GM23248 (cell line): ENCODE measurements at places on chromosomes 11 and 22.

DNA sequence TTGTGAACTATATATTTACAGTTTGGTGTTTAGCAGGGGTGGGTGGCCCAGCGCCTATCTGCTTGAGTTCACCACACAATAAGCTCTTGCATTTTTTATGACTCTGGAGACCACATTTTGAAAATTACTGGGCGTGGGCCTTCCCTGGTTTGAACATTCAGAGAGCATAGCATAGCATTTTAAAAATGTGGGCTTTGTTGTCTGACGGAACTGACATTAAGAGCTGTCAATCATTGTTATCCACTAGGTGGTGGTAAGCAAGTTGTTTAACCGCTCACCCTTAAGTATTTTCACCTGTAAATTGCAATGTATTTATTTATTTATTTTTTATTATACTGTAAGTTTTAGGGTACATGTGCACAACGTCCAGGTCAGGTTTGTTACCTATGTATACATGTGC is 1.0 kb downstream of the NLRP14 start:
- no peak for DNase-seq

- DNase-seq, result no peak
Observed at GRCh38 chr11:45795379-45795778, 9.6 kb upstream of the SLC35C1 start.

DNA sequence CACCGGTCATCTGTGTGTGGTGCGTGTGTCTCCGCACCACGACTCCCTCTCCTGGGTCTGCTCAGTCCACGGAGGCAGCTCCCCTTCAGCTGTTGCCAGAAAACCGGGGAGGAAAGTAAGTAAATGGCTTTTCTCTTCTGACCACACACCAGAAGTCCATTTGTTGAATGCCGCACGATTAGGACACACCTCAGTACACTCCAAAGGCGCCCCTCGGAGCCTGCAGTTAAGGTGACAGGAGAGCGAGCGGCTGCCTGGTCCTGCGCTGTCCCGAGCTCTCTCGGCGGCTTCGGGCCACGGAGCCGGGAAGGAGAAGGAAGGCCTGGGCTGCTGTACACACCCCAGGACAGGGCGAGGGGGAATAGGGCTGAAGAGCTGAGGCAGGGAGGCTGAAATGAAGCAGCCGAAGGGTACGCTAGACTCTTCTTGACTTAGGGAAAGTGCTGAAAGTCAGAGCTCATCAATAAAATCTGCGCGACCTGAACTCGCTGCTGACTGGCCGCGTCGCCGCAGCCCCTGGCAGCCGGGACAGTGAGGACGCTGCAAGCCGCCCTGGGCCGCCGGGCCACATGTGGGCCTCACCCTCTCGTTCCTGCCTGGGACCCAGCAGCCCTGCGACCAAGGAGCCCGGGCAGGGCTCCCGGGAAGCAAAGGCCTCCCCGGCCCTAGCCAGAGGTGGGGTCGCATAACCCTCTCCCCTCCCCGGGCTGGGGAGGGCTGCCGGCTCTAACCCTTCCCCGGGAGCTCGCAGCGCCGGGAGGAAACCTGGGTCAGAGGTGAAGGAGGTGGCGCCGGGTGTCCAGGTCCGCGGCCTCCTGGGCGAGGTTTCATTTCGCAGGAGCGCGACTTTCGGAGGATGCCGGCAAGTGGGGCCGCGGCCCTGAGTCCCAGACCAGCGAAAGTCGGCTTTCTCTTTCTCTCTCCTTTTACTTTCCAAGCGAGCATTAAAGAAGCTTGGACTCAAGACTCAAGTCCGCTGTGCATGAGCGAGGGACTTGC is 1.6 kb upstream of the PAX6 start:
- peak; percentile 50 for DNase-seq

GRCh38 chr11:62712276-62712812 is 4.9 kb downstream of the GNG3 start:
- DNase-seq, result no peak

DNA sequence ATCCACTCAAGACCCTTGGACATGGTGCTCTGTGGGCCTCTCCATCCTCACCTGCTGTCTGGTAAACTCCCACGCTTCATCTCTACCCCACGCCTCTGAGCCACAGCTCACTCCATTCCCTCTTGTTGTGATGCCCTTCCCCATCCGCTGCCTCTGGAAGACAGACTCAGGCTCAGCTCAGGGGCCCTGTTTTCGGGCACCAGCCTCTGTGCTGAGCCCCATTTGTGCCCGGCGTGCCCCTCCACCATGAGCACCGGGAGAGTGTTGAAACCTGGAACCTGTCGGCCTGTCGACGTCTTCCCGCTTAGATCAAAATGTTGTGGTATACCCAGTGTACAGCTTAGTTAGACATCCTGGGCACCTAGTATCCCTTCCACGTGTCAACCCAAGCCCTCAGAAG is 6.5 kb upstream of the SCUBE1 start:
- DNase-seq, result no peak
